ENCODE measurements at places on chromosomes 5 and 9.

- no peak for DNase-seq
Observed at GRCh38 chr9:133882849-133883755, 109.0 kb downstream of the VAV2 start.

DNA sequence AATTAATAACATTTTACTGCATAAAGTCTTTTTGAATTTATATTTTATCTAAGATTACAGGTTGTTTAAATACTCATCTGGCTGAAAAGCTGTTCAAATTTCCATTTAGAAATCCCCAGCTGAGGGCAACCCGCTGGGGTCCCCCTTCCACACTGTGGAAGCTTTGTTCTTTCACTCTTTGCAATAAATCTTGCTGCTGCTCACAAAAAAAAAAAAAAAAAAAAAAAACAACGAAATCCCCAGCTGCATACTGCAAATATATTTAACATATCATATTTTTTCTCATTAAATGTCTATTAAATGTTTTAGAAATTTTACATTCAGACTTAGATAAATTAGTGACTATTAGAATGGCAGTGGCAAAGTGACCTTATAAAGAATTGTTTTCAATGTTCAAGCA is 172.2 kb downstream of the NFIB start:
- DNase-seq: no peak

GRCh38 chr9:138098908-138099791 is 221.6 kb downstream of the CACNA1B start:
- DNase-seq: no peak

DNA sequence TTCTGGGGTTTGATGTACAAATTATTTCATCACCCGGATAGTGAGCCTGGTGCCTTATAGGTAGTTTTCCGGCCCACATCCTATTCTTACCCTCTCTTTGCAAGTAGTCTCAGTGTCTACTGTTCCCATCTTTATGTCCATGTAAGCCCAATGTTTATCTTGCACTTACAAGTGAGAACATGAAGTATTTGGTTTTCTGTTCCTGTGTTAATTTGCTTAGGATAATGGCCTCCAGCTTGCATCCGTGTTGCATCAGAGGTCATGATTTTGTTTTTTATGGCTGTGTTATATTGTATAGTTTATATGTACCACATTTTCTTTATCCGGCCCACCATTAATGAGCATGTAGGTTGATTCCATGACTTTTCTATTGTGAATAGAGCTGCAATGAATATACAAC is 136.5 kb downstream of the PRR16 start:
- no peak for DNase-seq

DNA sequence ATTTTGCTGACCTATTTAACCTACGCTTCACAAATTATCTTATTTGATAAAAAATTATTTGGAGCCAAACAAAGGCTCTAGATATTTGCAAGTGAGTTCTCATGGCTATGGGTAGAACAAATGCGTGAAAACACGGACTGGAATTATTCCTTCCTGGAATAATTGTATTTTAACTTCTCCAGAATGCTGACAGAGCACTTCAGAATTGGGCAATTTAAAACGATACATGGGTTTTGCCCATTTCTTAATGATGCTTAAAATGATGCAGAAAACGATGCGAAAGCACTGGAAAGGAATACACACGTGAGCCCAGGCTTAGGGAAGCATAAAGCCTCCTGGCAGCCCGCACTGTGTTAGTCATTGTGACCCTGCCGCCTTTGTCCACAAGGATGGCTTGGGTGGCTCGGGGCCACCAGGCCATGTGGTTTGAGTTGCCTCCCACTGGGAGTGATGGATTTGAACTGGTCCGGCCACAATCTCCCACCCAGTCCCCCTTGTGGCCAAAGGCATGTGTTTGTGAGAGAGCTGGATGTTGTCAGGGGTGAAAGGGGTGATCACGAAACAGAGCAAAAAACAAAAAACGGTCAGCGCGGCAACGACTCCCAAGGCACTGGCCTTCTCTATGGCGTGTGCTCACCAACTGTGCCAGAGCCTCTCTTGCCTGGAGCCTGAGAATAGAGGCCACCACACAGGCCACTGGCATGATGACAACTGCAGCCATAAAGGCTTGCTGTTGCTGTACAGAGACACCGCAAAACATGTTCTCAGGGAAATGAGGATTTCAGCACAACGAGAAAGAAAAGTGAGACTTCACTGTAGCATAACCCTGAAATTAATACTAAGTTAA is 234.2 kb upstream of the ADAMTS16 start:
- no peak for DNase-seq

All from OCI-LY7 (cell line).